ENCODE measurements at places on chromosomes 7 and 10. TPM values are rescaled to one million over a fixed set of nuclear protein-coding genes. Genes with fewer than 3 reads are reported as not detected.

- no peaks in the 10 kb centered on the region for H3K4me1 ChIP-seq
- H3K4me3 ChIP-seq, result no peak overlapping the region
- H3K27ac ChIP-seq, result no peak overlapping the region
- no peaks in the 10 kb centered on the region for H3K27me3 ChIP-seq
Measured at GRCh38 chr7:116661865-116662264, 10.1 kb upstream of the MET start.

DNA sequence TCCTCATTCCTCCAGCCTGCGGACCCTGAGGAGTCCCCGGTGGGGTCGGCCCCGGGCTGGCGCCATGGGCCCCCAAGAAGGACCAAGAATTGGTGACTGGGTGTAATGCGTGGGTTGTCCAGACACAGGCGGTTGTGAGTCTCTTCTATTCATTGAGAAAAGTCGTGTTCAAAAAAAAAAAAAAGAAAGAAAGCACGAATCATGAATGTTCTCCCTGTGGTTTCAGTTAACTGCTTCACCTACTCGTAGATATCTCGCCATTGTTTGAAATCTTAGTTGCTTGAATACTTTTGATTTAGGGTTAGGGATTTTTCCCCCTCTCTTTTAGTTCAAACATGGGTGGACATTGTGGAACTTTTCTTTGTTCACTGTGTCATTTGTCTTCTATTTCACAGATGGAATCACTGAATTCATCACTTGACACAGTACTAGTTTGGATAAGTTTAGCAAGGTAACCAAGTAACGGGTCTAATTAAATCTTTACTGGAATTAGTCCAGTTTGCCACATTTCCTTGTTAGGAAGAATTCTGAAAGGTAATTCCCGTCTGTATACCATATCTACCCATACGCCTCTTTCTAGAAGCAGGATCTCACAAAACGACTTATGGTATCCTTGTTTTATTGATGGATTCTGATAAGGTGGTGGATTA is 775 bp downstream of the STARD3NL start:
- H3K27ac ChIP-seq, result peak overlapping the region; percentile 70
- no peak for DNase-seq
- peaks cover 6% of the 10 kb centered on the region for H3K4me1 ChIP-seq
- H3K27me3 ChIP-seq, result no peaks in the 10 kb centered on the region
- peak overlapping the region; percentile 63 for H3K4me3 ChIP-seq

- no peak overlapping the region for H3K27ac ChIP-seq
- H3K4me3 ChIP-seq, result no peak overlapping the region
- no peaks in the 10 kb centered on the region for H3K4me1 ChIP-seq
- DNase-seq, result no peak
- H3K27me3 ChIP-seq, result no peaks in the 10 kb centered on the region
Measured at GRCh38 chr7:29130096-29130495, 16.2 kb downstream of the CPVL start.

DNA sequence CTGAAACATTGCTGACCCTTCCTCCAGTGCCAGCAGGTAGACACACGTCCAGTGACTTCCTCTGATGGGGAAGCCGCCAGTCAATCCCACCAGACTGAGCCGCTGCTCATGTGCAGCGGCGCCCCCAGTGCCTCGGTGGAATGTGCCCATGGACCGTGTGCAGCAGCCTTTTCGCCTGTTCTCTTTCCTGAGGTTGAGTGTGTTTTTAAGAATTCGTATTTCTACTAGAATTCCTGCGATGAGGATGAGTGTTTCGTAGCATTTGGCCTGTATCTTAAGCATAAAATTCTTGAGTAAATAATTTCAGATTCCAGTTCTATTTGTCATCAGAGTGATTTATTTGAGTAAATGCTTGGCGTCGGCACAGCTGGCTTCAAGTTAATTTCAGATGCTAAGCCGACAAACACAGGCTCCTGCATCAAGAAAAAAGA is 35.4 kb downstream of the BNIP3 start:
- H3K4me3 ChIP-seq, result no peak overlapping the region
- no peak overlapping the region for H3K27ac ChIP-seq
- no peak for DNase-seq

GRCh38 chr10:33125522-33126517 is 167.8 kb upstream of the ITGB1 start:
- no peak for DNase-seq
- H3K27me3 ChIP-seq, result no peaks in the 10 kb centered on the region
- H3K36me3 ChIP-seq, result no peaks in the 10 kb centered on the region
- no peak overlapping the region for H3K4me3 ChIP-seq
- peaks cover 17% of the 10 kb centered on the region for H3K4me1 ChIP-seq
- peak overlapping the region; percentile 14 for H3K27ac ChIP-seq

DNA sequence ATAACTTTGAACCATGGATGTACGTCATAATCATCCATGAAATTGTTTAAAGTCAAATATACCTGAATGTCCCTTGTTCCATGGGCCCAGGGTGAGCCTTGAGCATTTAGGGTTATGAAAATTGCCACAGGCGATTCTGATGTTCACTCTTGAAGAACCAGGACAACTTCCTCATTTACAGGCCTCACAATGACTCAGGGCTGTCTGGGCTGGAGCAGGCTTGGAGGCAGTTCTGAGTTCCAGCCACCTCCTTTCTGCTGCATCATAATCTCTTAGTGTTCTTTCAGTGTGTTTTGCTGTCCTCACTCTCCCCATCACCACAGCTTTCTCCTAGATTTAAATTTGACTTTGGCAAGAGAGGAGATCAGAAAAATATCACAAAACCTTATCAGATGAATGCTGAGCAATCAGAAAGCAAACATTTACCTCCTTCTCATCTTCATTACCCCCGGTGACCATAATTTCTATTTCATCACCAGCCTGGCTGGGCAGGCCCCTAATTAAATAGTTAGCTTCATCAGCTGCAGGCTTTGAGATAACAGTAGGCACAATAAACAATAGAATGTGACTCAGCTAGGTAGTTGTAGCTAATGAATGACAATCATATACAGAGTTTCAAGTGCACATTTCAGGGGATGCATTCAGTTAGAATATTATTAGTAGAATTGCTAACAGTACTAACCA is 571.0 kb downstream of the SH2D4B start:
- no peak for DNase-seq
- no peaks in the 10 kb centered on the region for H3K27me3 ChIP-seq
- no peaks in the 10 kb centered on the region for H3K4me1 ChIP-seq
- no peaks in the 10 kb centered on the region for H3K36me3 ChIP-seq
- H3K27ac ChIP-seq, result no peak overlapping the region

- no peak overlapping the region for H3K27ac ChIP-seq
- no peaks in the 10 kb centered on the region for H3K36me3 ChIP-seq
- H3K4me3 ChIP-seq, result no peak overlapping the region
- DNase-seq, result no peak
- H3K27me3 ChIP-seq, result no peaks in the 10 kb centered on the region
Measured at GRCh38 chr7:9960460-9960859, 1013.2 kb upstream of the PHF14 start.

Gene CCL24
- polyA plus RNA-seq, result 1.1 TPM

Gene SCD
- 21.1 TPM for polyA plus RNA-seq

Gene CHRM2
- 0.06 TPM for polyA plus RNA-seq
